T1000 (cell line): ENCODE measurements at places on chromosomes 2 and 18.

GRCh38 chr2:66691031-66691965, 256.4 kb downstream of the MEIS1 start:
- DNase-seq: no peak

- DNase-seq: no peak
Observed at GRCh38 chr2:96856776-96857666, 795 bp downstream of the ANKRD39 start.

- no peak for DNase-seq
Observed at GRCh38 chr2:120747281-120747680, 11.6 kb downstream of the GLI2 start.

GRCh38 chr2:196336207-196336606, 164.8 kb upstream of the STK17B start:
- DNase-seq: no peak

GRCh38 chr2:62573137-62573731, 67.2 kb upstream of the TMEM17 start:
- no peak for DNase-seq

GRCh38 chr2:15912203-15912602, 28.1 kb upstream of the MYCN start:
- DNase-seq: no peak
